ENCODE measurements at places on chromosomes 16 and 17.
A peak's percentile ranks its signal among the peaks of the same experiment; 100 is the strongest.

DNA sequence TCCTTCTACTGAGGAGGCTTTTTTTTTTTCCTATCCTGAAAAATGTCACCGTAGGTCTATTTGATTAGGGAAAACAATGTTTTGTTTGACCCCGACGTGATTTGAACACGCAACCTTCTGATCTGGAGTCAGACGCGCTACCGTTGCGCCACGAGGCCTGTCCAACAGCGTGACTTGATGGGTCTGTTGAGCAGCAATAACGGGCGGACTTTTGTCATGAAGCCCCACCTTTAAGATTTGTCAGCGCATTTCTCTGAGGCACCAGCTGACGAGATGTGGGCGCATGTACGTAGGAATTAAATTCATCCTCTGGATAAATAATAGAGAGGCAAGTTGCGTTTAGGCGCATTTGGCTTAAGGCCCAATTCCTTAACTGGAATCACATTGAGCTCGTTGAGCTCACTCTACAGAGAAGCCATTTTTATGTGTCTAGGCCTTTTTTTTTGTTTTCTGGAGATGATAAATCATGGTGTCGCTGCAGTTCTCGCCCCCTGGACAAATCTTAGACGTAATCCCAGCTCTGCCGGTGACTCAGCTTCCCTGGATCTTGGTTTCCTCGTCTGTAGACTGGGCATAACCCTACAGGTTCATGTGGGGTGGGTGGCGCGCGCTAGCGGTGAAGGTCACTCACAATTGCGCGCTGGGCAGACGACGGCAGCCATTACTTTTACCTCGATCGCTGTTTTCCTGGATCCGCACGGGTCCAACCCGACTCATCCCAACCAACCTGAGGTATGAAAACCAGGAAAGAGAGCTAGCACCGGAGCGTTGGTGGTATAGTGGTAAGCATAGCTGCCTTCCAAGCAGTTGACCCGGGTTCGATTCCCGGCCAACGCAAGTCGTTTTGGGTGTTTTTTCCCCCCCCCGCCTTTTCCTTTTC, 10.6 kb upstream of the AURKB start:
- ATAC-seq: peak; percentile 25

- ATAC-seq: no peak
Observed at GRCh38 chr16:8941718-8942344, 21.9 kb downstream of the USP7 start.

- no peak for ATAC-seq
Observed at GRCh38 chr16:88208112-88208511, 174.6 kb upstream of the ZNF469 start.

DNA sequence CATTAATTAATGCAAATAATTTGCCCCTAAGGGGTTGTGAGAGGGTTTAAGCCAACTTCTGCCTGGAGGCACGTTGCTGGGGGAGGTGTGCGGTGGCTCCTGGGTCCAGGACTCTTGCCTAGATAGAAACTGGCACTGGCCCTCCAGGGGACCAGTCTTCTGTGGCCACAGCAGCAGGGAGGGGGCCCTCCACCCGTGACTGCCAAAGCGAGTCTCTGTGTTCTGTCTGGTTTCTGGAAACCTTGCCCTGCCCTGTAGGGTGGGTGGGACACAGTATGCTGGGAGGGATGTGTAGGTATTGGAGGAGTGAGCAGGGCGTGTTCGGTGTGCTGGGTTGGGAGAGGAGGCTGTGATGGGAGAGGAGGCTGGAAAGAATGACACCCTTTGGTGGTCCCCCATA, 78.8 kb downstream of the TBC1D16 start:
- no peak for ATAC-seq

All from activated CD4-positive, CD25-positive, alpha-beta regulatory T cell treated with anti-CD3 and anti-CD28 coated beads, Interleukin-2, amount 50 U/mL, for 24 hours (primary cell).